ENCODE measurements at places on chromosomes 2 and 18.

DNA sequence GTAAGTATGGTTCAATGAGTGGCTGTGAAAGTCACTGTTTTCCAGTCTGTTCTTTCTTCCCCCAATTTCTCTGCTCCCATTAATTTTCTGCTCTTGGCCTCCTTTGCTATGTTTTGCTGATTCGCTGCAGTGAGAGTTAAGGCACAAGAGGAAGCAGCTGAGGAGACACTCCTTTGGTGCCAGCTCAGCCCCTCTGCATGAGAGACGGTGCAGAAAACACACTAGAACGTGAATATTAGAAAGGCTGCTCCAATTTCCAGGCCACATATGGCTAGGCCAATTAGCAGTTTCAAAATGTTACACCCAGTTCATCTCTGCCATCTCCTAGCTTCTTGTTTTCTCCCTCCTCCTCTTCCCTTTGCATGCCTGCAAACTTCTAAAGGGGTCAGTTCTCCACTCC is 38.9 kb downstream of the AKAIN1 start:
- no peak for DNase-seq

GRCh38 chr2:8587251-8587791 is 94.5 kb upstream of the ID2 start:
- DNase-seq: no peak

DNA sequence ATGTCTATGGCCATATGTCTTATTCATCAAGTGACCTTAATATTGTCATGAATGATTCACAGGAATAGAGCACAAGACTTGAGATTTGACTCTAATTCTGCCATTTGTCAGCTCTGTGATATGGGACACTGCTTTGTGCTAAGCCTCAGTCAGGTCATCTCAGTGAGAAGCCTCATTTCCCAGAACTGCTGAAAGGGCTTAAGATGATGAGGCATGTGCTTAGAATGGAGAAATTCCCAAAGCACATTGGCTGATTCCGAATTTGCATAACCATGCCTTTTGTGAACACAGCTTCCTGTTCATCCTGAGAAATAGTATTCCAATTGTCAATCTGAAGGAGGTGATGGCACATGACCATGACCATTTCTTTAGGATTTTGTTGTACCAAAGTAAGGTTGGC is 218.1 kb downstream of the ALK start:
- DNase-seq: no peak

DNA sequence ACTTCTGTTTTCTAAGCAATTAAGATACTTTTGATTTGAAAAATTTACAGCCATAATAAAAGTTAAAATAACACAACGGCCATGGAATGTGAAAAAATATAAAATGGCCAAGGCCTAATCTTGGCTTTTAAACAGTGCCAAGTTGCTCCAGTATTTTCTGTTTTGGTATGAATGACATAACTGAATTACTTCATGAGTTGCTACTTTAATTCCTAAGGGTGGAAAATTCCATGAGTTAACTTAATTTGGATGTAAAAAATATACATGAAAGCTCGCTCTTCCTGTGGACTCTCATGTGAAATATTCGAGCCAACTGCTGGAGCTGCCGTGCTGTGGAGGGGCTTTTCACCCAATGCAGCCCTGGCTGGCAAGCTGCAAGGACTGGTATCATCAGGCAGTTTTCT is 286.0 kb upstream of the CCDC68 start:
- DNase-seq: no peak

- no peak for DNase-seq
These were observed 1.9 kb downstream of the LDLRAD4 start for GRCh38 chr18:13220361-13220991.

DNA sequence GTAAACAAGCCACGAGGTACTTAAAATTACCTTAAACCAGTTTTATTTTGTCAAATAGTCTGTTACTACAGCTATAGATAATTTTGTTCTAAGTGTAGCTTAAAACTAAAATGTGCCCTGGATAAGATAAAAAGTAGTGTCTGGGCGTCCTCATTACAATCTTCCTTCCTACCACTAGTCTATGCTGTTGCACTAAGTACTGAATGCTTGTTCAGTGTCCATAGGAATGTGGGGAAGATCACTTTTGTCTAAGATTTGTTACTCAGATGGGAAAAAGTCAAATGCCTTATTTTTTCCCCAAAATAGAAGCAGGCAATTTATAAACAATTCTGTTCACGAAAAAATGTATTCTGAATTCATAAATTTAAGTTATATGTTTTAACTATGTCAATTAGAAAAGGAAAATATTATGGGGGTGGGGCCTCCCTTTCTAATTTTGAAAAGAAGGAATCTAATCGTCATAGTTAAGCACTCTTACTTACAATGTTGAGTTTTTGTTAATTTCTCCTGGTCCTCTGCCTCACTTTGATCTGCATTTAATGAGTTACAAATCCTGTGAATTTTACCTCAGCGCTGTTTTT is 140.4 kb upstream of the VRK2 start:
- DNase-seq: no peak

DNA sequence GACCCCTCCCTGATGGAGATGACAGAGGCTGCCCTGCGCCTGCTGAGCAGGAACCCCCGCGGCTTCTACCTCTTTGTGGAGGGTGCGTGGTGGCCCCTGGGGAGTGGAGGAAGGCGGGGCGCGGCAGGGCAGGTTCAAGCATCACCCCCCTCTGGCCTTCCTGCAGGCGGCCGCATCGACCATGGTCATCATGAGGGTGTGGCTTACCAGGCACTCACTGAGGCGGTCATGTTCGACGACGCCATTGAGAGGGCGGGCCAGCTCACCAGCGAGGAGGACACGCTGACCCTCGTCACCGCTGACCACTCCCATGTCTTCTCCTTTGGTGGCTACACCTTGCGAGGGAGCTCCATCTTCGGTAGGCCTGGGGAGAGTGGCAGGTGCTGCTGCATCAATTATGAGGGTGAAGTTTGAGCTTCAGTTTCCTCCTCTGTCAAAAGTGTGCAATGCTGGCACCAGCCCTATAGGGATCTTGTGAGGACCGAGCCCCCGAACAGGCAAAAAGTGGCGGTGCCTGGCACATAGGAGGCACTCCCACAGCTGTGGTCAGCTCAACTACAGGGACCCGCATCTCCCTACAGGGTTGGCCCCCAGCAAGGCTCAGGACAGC is 2.2 kb downstream of the ALPI start:
- no peak for DNase-seq

GRCh38 chr2:98093611-98094010 is 6.6 kb downstream of the VWA3B start:
- no peak for DNase-seq

- no peak for DNase-seq
These were observed 366.6 kb downstream of the FSIP2 start for GRCh38 chr2:186105016-186105724.

DNA sequence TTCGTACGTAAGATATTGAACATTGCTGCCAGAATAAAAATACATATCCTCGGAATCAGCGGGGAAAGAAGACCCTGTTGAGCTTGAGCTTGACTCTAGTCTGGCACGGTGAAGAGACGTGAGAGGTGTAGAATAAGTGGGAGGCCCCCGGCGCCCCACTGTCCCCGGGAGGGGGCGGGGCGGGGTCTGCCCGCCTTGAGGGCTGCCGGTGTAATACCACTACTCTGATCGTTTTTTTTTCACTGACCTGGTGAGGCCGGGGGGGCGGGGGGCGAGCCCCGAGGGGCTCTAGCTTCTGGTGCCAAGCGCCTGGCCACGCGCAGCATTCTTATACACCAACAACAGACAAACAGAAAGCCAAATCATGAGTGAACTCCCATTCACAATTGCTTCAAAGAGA is 324.0 kb upstream of the REG3G start:
- no peak for DNase-seq

DNA sequence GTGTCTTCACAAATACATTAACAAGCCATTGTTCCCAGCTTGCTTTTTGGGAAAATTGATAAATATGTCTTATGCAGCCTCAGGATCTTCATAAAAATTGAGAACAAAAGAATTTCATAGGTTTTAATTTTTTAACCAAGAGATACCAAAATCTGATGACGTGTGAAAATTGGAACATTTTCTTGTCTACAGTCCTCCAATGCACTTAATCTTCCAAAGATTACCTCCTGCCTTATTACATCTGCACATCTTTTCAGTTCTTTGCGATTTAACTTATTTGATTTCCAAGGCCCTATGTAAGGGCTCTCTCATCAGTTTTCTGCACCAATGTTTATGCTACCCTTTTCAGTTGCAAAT is 3.1 kb downstream of the MRPL35 start:
- no peak for DNase-seq

- DNase-seq: peak; percentile 14
These were observed 106.1 kb upstream of the ALKAL2 start for GRCh38 chr2:393711-394696.

GRCh38 chr2:228841877-228842276 is 429.2 kb downstream of the PID1 start:
- no peak for DNase-seq

DNA sequence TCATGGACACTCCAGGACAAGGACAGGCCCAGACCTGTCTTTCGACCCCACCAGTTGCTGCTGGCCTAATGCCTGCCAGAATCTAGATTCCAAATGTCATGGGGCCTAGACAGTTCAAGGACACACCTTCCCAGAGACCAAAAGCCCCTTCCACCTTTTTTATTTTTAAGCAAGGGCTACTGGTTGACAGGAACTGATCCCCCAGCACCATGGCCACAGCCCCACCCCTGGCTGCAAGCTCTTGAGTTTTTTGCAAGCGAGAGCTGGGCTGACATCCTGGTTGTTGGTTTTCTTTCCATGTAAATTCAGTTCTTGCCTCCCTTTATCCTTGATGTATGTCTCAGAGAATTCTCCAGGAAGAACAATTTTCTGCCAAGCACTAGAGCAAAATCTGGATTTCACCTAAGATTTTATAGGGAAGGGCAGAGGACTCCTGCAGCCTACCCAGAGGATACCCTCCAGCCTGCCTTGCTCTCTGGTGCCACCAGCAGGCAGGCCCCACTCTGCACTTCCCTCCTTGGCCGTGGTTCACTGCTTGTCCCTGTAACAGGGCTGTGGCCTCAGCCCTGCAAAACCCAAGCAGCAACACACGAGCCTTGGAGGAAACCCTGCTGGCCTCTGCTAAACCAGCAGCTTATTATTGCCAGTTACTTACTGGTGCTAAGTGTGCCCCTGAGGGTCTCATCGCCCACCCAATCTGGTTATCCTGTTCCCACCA is 97.7 kb downstream of the TWIST2 start:
- DNase-seq: no peak

DNA sequence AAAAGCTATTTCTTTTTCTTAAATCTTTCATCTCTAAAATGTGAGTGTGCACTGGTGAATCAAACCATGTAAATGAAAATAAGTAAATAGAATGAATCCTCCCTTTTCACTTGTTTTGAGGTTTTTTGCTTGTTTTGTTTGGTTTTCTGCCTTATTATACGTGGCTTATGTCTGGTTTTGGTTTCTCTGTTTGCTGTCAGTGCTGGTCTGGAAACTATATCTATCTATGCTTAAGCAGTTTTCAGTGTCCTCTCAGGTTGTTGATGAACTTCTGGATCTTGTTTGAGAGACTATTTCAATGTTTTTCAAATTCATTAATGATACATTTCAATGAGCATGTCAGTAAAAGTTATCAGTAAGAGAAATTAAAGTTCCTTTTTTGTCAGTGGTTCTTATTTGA is 48.1 kb upstream of the TNFRSF11A start:
- DNase-seq: no peak

GRCh38 chr18:33676593-33676992 is 98.6 kb downstream of the ASXL3 start:
- no peak for DNase-seq
